ENCODE measurements at places on chromosomes 11 and 22.
A peak's percentile ranks its signal among the peaks of the same experiment; 100 is the strongest.

DNA sequence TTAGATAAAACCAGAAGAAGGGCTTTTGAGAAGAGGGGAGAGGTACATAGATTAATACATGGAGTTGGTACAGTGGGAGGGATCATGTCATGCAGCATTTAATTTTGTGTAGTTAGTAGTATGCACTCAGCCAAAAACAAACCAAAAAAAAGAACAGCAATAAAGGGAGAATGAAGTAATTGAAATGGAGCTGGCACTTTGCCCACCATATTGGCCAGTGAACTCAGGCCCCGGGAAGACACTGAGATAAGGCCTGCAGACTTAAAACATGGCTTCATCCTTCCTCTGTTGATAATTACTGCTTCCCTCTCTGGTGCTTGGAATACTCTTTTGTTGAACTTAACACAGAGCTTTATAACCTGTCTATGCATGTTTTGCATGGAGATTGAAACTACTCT, 3.1 kb downstream of the PANX1 start:
- DNase-seq: no peak

DNA sequence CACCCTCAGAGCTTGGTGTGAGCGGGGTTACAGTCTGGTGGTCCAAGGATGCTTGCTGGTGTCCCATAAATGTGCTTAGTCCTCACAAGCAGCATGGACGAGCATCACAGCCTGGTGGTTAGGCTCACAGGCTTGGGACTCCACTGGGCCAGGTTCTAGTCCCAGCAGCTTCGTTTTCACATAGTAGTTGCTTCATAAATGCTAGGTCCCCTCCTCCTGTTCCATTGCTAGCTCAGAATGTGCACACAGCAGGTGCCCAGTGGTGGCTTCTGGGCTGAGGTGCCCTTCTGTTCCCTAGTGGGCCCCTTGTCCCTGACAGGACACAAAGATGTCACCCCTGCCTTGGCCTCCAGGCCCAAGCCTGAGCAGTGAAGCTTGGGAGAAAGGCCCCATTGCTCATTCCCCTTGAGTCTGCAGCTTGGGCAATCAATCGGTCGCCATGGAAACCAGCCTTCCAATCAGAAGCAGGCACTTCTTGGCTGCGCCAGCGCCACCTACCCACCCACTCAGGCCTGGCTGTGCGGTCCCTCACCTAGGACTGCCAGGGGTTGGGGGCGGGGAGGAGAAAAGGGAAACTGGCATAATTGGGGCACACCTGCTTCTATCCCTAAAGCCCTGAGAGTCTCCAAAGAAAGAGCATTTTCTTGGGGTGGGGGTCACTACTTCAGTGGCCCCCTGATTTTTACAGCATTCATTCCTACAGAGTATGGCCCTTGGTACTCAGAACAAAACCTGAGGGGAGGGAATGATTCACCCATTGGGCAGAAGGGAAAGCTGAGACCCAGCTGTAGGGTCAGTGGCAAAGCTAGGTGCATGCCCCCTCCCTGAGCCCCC, 48.1 kb downstream of the CYTH4 start:
- DNase-seq: peak; percentile 65

- DNase-seq: no peak
These were observed 10.2 kb upstream of the GRK3 start for GRCh38 chr22:25554238-25554671.

- DNase-seq: no peak
These were observed 99.1 kb upstream of the GRAMD1B start for GRCh38 chr11:123330948-123331347.

DNA sequence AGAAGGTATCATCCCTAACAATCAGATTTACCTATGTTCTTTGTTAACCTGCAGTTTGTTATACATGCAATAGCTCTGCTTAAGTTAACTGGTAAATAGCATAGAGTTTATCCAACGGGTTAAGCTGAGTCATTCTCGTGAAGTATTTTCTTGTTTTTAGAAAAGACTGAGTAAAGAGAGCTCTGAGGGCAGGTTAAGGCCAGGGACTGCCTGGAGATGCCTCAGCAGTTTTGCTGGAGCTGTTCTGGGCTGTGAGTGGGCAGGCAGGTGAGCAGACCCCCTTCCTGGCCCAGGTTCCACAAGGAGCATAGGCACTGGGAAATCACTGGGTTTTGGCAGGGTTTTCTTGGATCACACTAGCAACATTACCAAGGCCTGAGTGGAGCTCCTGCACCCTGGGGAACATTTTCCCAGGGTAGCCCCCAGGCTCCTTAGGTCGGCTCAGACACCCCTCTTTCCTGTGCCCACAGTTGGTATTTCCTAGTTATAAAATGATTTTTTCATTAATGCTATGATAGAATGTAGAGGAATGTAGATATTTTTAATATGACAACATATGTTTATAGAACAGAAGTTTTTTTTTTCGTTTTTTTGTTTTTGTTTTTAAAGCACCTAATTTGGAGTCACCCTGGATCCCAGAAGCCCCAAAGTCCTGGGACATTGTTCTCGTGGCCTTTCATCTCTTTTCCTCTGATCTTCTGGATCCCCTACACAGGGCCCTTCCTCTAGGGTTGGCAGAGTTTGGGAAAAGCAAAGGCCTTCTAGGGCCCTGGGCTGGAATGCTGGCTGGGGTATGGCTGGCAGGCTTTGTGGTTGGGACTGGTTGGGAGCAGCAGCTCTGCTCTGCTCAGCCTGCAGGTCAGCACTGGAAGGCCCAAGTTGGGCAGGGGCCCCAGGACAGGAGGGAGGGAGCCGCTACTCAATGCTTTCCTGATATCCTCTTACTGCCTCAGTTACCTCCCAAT, 26.7 kb downstream of the IRAG1 start:
- DNase-seq: peak; percentile 19

DNA sequence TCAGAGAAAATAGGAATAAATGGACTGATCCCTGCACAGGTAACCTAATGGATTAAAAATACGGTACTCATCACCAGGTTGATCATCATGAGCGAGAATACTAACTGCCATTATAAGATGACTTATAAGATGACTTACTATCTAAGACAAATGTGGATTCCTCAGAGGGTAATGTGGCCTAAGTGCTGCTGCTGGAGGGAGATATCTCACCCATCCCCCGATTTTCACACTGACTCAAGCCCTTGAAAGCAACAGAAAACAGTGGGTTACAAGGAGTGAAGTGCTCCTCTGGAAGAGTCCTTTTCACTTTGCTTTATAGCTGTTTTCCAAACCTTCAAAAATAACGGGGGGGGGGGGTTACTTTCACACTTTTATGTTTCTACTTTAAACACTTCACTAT, 920 bp downstream of the TMEM218 start:
- DNase-seq: no peak

GRCh38 chr22:33002035-33002434, 56.1 kb downstream of the SYN3 start:
- DNase-seq: peak; percentile 71

DNA sequence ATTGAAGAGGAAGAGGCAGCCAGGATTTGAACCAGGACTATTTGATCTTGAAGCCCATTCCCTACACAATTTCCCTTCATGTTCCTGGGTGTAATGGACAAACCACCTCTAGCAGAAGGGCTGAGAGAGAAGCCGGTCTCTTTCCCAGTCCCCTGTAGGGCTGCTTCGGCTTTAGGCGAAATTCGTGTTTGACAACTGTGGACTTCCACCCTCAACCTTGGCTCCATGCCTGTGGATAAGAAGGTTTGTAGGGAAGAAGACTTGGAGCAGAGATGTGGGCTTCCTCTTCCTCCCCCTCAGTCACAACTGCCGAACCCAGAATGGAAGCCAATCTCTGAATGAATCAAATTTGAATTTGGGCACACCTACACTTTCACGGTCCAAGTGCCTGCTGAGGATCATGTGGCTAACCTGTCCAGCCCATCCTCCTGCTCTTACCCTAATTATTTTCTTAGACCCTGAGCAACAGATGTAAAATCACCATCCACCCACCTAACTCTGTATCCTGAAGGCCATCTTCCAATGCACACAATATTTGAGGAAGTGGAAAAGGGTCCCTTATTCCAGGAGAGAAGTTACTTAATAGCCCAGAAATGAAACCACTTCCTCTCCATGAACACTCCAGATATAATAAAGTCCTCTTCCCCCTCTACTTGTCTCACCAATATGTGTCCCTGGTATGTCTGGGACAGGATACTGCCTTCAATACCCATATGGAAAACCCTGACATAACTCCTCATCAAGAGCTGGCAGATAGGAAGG, 10.1 kb upstream of the SCN2B start:
- DNase-seq: no peak

GRCh38 chr22:29004647-29005371, 56.8 kb downstream of the C22orf31 start:
- no peak for DNase-seq

DNA sequence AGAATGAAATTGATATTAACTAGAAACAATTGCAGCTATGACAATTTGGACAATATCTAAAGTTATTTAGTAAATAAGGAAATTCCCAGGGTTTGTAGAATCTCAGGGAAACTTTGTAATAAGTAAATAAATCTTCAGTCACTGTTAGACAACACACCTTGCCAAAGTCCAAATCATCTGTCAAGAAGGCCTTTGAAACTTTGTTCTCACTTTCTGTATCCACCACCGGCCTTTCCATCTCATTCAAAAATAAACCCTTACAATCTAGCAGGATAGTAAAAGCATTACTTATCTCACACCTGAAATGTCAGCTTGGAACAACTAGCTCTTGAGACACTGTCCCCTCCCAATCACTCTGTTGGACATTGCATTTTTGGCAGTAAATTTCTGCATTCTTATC, 7.9 kb downstream of the NNMT start:
- no peak for DNase-seq

DNA sequence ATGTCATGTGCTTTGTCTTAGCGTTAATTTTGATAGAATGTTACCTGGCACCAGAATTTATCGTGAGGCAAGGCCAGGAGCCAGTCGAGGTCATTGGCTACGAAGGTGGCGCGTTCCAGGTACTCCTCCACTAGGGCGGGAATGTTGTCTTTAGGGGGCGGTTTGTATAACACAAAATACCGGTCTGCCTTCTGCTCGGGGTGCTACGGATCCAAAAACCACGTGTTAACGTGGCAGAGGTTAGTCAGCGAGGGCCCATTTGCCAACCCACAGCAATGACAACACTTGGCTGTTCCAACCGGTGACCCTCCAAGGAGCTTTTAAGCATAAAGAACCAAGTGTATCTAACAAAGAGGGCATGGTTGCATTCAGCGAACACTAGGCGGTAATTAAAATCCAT, 12.5 kb downstream of the ASCC2 start:
- no peak for DNase-seq

DNA sequence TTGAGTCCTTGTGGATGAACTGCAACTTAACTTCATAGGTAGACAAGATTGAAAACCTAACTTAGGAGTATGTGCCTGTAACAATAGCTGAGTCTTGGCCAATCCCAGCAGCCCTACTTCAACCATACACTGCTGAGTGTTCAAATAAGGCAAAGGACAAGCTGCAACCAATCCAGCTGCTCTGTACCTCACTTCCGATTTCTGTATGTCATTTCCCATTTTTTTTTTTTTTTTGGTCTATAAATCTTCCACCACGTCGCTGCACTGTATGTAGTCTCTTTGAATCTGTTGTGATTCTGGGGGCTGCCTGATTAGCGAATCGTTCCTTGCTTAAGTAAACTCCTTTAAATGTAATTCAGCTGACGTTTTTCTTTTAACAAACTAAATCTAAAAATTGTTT, 35.4 kb upstream of the FLI1 start:
- DNase-seq: no peak

DNA sequence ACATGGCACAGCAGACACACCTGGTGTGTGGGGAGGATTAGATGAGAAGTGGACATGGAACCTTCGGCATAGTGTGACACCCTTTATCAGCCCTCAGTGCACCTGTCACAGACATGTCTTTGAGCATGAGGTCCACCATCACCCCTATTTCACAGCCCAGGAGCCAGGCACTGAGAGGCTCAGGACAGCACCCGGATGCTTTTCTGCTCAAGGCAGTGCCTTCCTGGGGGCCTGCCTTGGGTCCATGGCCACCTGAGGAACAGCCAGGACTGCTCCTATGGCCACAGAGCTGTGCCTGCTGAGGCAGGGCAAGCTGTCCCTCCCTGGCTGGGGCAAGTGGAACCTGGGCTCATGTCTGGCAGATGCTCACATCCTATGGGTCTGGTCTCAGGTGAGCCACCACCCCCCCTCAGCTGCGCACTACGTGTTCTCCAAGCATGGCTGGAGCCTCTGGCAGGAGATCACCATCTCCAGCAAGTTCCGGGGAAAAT, 75.8 kb downstream of the MORC2 start:
- DNase-seq: no peak

- no peak for DNase-seq
These were observed 932.7 kb downstream of the TBC1D22A start for GRCh38 chr22:47695176-47695575.

DNA sequence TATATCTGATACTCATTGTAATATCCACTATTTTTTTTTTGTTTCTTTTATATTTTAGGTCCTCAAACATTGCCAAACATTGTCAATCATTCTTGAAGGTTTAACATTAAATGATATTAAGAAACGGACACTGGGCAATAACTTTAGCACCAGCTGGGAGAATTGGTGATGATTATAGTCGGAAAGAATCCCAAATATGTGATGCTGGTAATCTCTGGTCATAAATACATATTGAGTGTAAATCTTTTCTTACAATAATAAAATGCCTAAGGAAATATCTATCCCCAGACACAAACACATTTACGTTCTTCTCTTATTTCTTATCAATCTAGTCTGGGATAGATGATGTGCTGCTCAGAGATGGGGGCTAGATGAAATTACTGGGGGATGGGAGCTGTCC, 25.2 kb downstream of the OR51E2 start:
- DNase-seq: no peak

GRCh38 chr11:120334894-120335462, 1.2 kb upstream of the ARHGEF12 start:
- DNase-seq: peak; percentile 66

DNA sequence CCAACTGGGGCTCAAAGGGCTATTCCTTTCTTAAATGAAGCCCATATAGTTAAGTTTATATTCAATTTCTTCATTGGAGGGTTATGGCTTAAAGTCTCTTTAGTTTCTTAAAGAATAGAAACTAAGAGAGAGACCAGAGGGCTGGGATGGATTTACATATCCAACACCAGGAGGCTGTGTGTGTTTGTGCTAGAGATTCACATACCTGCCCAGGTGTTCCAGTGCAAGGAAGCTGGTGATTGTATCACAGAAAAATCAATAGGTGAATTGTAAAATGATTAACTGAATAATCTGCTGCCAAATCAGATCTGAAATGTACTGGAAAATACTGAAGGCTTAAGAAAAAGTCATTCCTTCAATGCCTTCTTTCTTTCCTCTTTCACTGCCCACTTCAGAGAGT, 148.2 kb upstream of the BDNF start:
- DNase-seq: no peak

DNA sequence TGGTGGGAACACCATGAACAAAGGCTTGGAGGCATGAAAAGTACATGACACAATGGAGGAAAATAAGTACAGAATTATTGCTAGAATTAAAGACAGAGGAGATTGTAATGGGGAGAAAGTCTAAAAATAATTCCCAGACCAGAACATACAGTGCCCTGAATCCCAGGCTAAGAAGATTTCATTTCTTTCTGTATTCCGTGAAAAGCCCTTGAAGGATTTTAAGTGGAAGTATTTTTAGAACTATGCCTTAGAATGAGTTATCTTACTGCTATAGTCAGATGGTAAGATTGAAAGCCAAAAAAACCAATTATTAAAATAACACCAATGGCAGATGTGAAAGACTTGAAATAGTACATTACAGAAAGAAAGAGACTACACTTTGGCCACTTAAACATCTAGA, 36.1 kb upstream of the SLC5A12 start:
- no peak for DNase-seq

Measured in mammary epithelial cell (primary cell).